ENCODE measurements at places on chromosomes 3 and 15.

DNA sequence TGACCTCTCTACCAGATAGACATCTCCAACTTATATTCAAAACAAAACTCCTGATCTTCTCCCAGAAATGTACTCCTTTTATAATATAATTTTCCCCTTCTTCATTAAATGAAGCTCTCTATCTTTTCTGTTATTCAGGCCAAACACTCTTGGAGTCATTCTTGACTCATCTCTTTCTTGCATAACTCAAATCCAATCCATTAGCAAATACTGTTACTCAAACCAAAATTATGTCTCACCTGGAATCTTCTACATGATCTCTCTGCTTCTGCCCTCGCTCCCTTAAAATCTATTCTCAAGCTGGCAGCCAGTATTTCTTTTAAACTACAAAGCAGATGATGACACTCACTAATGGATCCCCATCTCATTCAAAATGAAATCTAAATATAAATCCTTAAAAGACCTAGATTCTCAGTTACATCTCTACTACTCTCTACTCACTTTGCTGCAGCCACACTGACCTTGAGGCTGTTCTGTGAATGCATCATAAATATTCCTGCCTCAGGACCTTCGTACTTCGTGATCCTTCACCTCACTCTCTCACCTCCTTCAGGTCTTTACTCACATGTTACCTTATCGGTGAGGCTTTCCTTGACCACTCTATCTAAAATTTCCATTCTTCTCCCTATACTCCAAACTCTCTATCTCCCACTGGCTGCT, 160.9 kb downstream of the TBC1D5 start:
- DNase-seq, result no peak

- no peak for DNase-seq
Measured at GRCh38 chr3:118755253-118755801, 279.3 kb downstream of the IGSF11 start.

DNA sequence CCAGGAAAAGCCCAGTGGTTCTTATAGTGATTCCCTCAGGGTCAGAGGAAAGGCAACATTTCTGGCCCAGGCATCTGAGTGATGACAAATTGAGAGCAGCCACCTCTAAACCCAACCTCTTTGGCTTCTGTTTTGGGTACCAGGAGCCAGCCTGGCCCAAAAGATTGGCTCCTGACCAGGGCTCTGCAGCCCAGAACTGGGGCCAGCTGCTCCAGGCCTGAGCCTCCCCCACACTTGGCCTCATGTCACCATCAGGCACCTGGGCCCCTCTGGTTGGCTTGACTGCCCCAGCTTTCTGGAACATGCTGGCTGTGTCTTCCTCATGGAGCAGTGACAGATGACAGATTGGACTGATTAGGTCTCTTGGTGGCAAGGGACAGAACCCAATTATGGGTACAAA, 26.0 kb upstream of the HCN4 start:
- DNase-seq, result no peak

DNA sequence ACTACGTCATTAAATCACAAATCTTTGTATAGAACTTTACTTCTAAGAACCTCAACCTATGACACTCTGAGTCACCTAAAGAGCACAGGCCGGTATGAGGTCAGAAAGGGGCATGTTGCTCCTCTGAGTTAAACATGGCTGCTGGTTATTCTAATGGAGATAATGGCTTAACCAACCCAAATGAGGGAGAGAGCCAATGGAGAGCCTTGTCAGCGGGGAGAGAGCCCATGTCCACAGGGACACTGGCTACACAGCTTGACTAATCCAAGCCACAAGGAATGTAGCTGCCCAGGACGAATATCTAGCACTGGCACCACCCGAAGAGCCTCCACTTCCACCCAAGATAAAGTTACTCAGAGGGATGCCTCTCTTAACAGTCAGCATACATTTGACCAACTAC, 77.0 kb upstream of the STAC start:
- DNase-seq, result no peak

DNA sequence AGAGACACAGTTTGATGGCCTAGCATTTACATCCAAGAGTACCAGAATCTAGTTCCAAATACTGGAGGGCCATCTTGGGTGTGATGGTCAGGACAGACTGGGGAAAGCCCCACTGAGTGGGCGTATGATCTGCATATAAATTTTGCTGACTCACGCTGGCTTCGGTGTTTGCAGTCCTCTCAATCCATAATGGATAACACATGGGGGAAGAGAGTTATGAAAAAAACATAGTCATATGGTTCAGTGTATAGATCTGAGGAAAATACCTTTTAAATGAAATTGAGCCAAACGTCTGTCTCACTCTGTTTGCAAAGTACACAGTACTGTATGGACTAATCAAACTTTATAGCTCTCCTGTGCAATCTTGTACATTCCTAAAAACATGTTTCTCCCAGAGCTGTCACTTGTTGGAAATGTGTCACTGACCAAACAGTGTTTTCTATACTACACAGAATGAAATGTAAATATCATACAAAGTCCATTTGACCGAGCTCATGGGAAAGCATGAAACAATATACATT, 125.3 kb upstream of the THBS1 start:
- no peak for DNase-seq

- DNase-seq, result peak; percentile 40
Measured at GRCh38 chr15:39919748-39920509, at the start of gene GPR176. GPR176 (minus strand) TSS chr15:39920266; CDS start chr15:39920026, 240 bp downstream.

DNA sequence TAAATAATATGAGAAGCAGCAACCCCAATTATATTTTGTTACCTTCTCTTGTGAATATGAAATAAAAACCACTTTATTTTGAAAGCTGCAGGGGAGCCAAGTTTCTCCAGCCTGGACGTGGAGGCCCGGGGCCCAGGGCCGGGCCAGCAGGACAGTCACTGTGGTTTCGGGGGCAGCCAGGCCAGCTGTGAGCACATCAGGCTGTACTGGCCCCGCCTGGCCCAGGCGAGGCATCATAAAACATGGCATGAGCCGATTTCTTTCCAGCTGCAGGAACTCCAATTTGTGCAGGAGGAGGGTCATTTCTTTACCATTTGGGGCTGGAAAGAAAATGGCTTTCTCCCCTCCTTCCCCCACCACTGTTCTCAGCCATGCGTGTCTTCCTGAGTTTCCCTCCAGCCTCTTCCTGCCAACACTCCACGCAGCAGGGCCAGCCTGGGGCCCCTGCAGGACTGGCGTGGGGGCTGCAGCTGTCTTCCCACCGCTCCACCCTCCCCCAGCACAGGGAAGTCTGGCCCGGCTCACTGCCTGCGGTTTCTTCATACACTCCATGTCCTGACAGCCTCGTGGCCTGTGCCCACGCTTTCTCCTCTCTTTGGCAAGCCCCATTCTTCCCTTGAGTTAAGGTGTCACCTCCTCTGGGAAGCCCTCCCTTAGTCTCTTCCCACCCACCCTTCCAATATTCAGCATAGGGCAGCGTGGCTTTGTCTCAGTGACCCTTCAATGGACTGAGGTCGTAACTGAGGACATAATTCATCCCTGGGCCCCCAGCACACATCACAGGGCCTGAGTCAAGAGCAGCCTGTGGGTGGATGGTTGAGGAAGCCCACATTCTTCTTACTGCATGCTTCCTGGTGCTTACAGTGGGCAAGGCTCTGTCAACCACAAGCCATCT, 135.8 kb downstream of the CHSY1 start:
- DNase-seq, result no peak

- DNase-seq, result no peak
Measured at GRCh38 chr15:85625166-85625830, 169.4 kb downstream of the KLHL25 start.

- DNase-seq, result no peak
Measured at GRCh38 chr3:15983693-15984092, 185.9 kb upstream of the ANKRD28 start.

- no peak for DNase-seq
Measured at GRCh38 chr15:33047077-33047476, 147.4 kb downstream of the FMN1 start.

GRCh38 chr15:100809587-100809986, 70.0 kb upstream of the ALDH1A3 start:
- no peak for DNase-seq

DNA sequence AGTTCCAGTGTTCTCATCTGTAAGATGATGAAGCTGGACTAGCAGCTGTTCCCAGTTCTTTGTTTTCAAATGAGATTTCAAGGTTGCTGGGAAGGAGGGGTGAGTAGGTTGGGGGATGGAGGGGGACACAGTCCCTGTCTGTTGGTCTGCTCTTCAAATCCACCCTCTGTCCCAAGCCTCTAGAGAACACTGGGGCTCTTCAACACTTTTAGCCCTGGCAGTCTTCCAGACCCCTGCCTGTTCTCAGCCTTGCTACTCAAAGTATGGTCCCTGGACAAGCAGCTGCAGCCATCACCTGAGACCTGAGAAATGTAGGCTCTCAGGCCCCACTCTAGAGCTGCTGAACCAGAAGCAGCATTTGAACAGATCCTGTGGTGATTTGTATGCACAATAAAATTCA, 41.3 kb downstream of the NEK11 start:
- peak; percentile 75 for DNase-seq

GRCh38 chr3:158152186-158152585, 42.3 kb downstream of the RSRC1 start:
- DNase-seq, result no peak

GRCh38 chr15:57920911-57921310, 144.6 kb downstream of the ALDH1A2 start:
- DNase-seq, result no peak

DNA sequence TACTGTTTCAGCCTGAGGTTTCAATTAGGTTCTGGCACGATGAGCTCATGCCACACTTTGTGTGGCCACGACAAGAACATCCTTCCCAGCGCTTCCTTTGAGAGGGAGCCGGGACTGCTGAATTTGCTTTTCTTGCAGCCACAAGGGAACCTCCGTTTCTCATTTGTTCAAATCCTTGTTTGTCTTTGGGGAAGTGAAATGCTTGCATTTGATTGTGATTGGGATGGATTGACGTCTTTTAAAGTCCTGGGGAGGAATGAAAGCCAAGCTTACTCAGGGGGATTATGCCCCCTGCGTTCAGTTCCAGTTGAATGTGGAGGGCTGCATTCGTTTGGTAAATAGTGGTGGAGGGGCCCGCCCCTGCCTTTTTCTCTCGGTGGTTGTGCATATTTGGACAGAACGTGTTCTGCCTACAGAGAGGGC, 277.6 kb downstream of the THSD4 start:
- DNase-seq, result no peak
